T47D (cell line): ENCODE measurements at places on chromosomes 6 and 20.

- no peak for DNase-seq
Measured at GRCh38 chr6:24902782-24903181, 33.0 kb downstream of the RIPOR2 start.

DNA sequence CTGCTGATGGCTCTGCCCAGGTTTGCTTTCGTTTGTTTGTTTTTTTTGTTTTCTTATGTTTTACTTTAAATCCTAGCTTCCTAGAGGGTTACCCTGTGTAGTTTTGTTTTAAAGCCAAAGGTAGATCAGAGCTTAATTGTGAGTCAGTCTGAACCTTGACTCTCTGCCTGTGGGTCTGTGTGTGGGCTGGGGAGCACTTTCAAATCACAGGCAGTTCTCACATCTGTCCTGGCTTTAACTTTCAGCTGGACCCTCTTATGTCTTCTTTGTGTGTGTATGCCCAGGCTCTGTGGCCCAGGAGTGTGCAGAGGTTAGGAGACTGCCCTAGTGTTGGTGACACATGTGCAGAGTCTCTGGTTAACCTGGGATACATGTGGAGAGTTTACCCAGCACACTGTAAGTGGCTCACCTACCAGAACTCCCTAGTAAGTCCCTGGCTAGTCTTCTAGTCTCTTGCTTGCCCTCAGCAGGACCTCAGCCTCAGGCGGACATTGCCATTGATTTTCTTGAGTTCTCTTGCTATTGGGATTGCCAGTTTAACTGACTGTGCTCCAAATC, 19.0 kb downstream of the HIVEP1 start:
- DNase-seq, result no peak

DNA sequence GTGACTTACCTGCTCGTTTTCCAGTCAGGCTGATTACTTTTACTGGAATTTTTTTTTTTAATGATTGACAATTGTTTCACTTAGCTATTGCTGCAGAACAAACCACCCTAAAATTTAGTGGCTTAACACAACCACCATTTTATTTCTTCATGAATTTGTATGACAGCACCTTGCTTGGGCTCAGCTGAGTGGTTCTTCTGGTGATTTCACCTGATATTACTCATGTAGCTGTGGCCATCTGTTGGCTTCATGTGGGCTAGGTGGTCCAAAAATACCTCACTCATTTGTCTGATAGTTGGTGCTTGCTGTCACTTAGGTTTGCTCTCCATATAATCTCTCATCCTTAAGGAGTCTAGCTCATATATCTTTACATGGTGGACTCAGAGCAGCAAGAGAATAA, 5.3 kb downstream of the ISM1 start:
- DNase-seq, result no peak

DNA sequence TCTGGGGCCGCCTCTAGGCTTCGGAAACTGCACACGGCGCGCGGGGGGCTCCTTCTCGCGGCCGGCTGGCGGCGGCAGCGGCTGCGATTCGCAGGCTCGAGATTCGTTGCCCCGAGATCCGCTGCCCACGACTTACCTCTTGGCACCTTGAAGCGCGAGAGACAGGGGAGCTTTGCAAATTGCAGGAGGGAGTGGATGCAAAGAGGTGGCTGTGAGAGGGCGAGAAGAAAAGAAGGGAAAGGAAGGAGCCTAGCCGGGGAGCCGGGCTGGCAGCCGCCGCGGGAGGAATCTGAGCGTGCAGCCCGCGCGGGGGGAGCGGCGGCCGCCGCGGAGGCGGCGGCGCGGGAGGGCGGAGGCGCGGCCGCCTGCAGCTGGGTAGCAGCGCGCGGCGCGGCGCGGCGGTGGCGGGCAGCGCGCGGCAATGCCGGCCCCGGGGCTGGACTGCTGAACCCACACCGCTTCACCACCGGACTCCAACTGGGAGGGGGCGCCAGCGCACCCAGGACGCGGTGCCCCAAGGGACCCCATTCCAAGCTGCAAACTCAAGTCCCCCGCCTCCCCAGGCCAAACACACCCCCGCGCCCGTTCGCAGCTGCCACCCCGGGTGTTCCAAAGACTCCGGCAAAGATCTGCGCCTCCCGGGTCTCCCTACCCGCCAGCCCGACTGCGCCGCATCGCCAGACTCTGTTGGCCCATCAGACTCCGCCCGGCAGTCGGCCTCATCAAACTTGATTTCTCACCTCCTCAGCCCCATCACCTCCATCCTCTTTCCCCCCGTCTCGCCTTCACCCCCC, 44.2 kb upstream of the SUPT3H start:
- DNase-seq, result peak; percentile 72

DNA sequence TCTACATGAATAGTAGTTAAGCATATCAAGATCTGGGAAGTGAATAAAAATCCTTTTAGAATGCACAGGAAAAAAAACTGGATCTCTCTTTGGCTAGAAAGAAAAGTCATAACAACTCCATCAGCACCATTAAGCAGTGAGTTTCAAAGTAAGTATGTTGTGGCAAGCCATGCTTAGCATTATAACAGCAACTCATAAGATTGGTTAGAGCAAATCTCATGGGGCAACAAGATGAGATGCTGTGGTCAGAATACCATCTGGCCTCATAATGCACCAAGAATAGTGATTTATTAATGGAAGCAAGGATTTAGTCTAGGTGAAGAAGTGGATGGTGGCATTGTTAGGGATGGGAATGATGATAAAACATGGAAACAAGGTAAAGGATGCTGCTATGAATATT, 159.4 kb downstream of the PHF3 start:
- no peak for DNase-seq
